ENCODE measurements at places on chromosomes 3 and 15. TPM values are rescaled to one million over a fixed set of nuclear protein-coding genes. Genes with fewer than 3 reads are reported as not detected.

- H3K36me3 ChIP-seq = no peaks in the 10 kb centered on the region
- H3K4me3 ChIP-seq = no peak overlapping the region
Measured at GRCh38 chr3:140540262-140540661, 137.6 kb upstream of the TRIM42 start.

The SHF gene
- 13.7 TPM for total RNA-seq

- H3K4me3 ChIP-seq = no peak overlapping the region
- H3K36me3 ChIP-seq = no peaks in the 10 kb centered on the region
- H3K27me3 ChIP-seq = no peaks in the 10 kb centered on the region
- DNase-seq = no peak
- no peak overlapping the region for H3K27ac ChIP-seq
Measured at GRCh38 chr3:63791974-63792373, 27.1 kb upstream of the C3orf49 start.

DNA sequence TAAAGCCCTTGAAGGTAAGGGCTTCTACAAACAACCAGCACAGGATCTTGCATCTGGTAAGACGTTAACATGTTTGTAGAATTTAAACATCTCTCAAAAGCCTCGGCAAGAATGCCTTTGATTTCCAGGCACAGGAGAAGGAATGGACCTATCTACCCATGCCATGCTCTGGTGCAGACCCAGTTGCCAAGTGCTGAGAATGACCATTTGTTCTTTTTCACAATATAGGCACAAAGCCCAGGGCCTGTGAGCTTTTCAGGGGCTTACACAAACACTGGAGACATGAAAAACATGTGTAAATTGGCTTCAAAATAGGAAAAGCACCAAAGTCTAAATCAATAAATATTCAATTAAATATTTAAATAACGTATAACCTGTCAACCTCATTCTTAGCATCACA is 266.9 kb upstream of the TTC14 start:
- H3K27me3 ChIP-seq = no peaks in the 10 kb centered on the region
- no peaks in the 10 kb centered on the region for H3K36me3 ChIP-seq
- no peak overlapping the region for H3K27ac ChIP-seq
- H3K4me3 ChIP-seq = no peak overlapping the region
- H3K4me1 ChIP-seq = no peaks in the 10 kb centered on the region
- DNase-seq = no peak

GRCh38 chr3:64247991-64248646 is 22.9 kb upstream of the PRICKLE2 start:
- H3K36me3 ChIP-seq = no peaks in the 10 kb centered on the region
- H3K4me1 ChIP-seq = no peaks in the 10 kb centered on the region
- no peak for DNase-seq

DNA sequence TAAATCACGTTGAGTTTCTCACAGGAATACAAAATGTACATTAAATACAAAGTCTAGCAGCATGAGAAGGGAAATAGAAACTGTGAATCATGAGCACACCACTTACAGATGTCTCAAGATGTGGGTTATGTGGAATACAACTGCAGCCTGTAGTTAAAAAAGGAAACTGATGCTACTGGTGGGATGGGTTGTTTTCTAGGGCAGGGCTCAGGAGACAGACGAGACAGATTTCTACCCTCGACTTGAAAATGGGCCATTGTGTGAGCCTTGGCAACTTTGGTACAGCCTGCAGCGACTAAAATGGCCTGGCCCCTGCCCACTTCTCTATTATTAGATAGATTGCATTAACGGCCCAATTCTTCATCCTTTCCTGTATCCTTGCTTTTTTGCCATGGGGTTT is 293.1 kb downstream of the SUCLG2 start:
- no peak overlapping the region for H3K4me3 ChIP-seq
- no peak overlapping the region for H3K27ac ChIP-seq
